GM12878 (cell line): ENCODE measurements at places on chromosomes 11 and 22. TPM values are rescaled to one million over a fixed set of nuclear protein-coding genes. Genes with fewer than 3 reads are reported as not detected.

The ATXN10 gene
- 166 and 174 TPM in 2 replicates for total RNA-seq

The KCNJ1 gene
- total RNA-seq: not detected in 2 replicates

The LGALS12 gene
- not detected in 2 replicates for total RNA-seq

The OR5A1 gene
- total RNA-seq: not detected in 2 replicates

The ARHGEF17 gene
- total RNA-seq: 3.6 and 5.2 TPM in 2 replicates

The BARX2 gene
- total RNA-seq: not detected in 2 replicates

The BACE1 gene
- total RNA-seq: 0.29 and 0.62 TPM in 2 replicates

The SYT13 gene
- not detected in 2 replicates for total RNA-seq

The YPEL4 gene
- total RNA-seq: 0.13 TPM in 1 of 2 replicates, not detected in the other

The ABTB2 gene
- 1.6 and 2.1 TPM in 2 replicates for total RNA-seq

The TYR gene
- not detected in 2 replicates for total RNA-seq

The PAX6 gene
- 0.26 and 0.53 TPM in 2 replicates for total RNA-seq

The CEP126 gene
- 0.05 TPM in 1 of 2 replicates, not detected in the other for total RNA-seq

The DCDC1 gene
- not detected in 2 replicates for total RNA-seq

The OR51B4 gene
- 0.23 TPM in 1 of 2 replicates, not detected in the other for total RNA-seq

The PKDREJ gene
- total RNA-seq: not detected in 2 replicates

The MS4A7 gene
- 2.3 and 3.3 TPM in 2 replicates for total RNA-seq

The TNRC6B gene
- 29.6 and 31.5 TPM in 2 replicates for total RNA-seq
